Neural cell (in vitro differentiated cells): ENCODE measurements at places on chromosomes 5 and 9. TPM values are rescaled to one million over a fixed set of nuclear protein-coding genes. Genes with fewer than 3 reads are reported as not detected.

HTR1A gene
- not detected in 2 replicates for polyA plus RNA-seq

OTP gene
- not detected in 2 replicates for polyA plus RNA-seq

TBC1D13 gene
- polyA plus RNA-seq = 24.4 and 30.0 TPM in 2 replicates

MRPL41 gene
- polyA plus RNA-seq = 60.5 and 66.9 TPM in 2 replicates

SLC24A2 gene
- polyA plus RNA-seq = 0.42 and 0.56 TPM in 2 replicates

C9orf153 gene
- polyA plus RNA-seq = not detected in 2 replicates

CDKN2B-AS1 gene
- not detected in 2 replicates for polyA plus RNA-seq

LRRC19 gene
- polyA plus RNA-seq = not detected in 2 replicates

SPINK5 gene
- 1.8 and 3.7 TPM in 2 replicates for polyA plus RNA-seq

ANGPTL2 gene
- polyA plus RNA-seq = 0.10 TPM in 1 of 2 replicates, not detected in the other

TGFBI gene
- 0.71 and 0.90 TPM in 2 replicates for polyA plus RNA-seq

PCDHGC5 gene
- polyA plus RNA-seq = 0.51 and 0.54 TPM in 2 replicates

NFIB gene
- polyA plus RNA-seq = 0.18 and 0.73 TPM in 2 replicates

ANKRD31 gene
- 0.48 and 0.62 TPM in 2 replicates for polyA plus RNA-seq

NKD2 gene
- 7.2 and 14.2 TPM in 2 replicates for polyA plus RNA-seq

TMEM215 gene
- polyA plus RNA-seq = not detected in 2 replicates

NMUR2 gene
- polyA plus RNA-seq = not detected in 2 replicates

SPACA9 gene
- 4.6 and 5.2 TPM in 2 replicates for polyA plus RNA-seq

OR1J2 gene
- polyA plus RNA-seq = not detected in 2 replicates

ARL10 gene
- polyA plus RNA-seq = 12.7 and 22.8 TPM in 2 replicates

PCDHGC4 gene
- 4.3 and 6.4 TPM in 2 replicates for polyA plus RNA-seq

CBY3 gene
- polyA plus RNA-seq = 0.90 TPM in 1 of 2 replicates, not detected in the other

SOX30 gene
- not detected in 2 replicates for polyA plus RNA-seq

FOXD1 gene
- polyA plus RNA-seq = not detected in 2 replicates

ZNF300 gene
- polyA plus RNA-seq = 126 and 133 TPM in 2 replicates

VLDLR gene
- polyA plus RNA-seq = 62.4 and 62.7 TPM in 2 replicates

DAB2 gene
- polyA plus RNA-seq = 0.63 and 0.72 TPM in 2 replicates

HMGCS1 gene
- polyA plus RNA-seq = 433 and 498 TPM in 2 replicates

WNK2 gene
- polyA plus RNA-seq = 37.1 and 38.3 TPM in 2 replicates

FCN2 gene
- not detected in 2 replicates for polyA plus RNA-seq

SLC36A2 gene
- polyA plus RNA-seq = not detected in 2 replicates

PTGES gene
- 0.63 and 1.2 TPM in 2 replicates for polyA plus RNA-seq

PTGS1 gene
- polyA plus RNA-seq = 0.17 TPM in 1 of 2 replicates, not detected in the other

CHD1 gene
- polyA plus RNA-seq = 62.7 and 64.5 TPM in 2 replicates

AK6 gene
- 91.0 and 93.5 TPM in 2 replicates for polyA plus RNA-seq

GMCL2 gene
- polyA plus RNA-seq = not detected in 2 replicates

DOCK8 gene
- 0.04 TPM in 1 of 2 replicates, not detected in the other for polyA plus RNA-seq

TAF11L8 gene
- polyA plus RNA-seq = not detected in 2 replicates

SVEP1 gene
- polyA plus RNA-seq = 0.10 and 0.42 TPM in 2 replicates
